Lower leg skin (tissue), 4 donors: ENCODE measurements at places on chromosomes 6 and 20. TPM values are rescaled to one million over a fixed set of nuclear protein-coding genes. Genes with fewer than 3 reads are reported as not detected.

- no peak for DNase-seq
Observed at GRCh38 chr6:71279321-71279720, 9.3 kb upstream of the OGFRL1 start.

DNA sequence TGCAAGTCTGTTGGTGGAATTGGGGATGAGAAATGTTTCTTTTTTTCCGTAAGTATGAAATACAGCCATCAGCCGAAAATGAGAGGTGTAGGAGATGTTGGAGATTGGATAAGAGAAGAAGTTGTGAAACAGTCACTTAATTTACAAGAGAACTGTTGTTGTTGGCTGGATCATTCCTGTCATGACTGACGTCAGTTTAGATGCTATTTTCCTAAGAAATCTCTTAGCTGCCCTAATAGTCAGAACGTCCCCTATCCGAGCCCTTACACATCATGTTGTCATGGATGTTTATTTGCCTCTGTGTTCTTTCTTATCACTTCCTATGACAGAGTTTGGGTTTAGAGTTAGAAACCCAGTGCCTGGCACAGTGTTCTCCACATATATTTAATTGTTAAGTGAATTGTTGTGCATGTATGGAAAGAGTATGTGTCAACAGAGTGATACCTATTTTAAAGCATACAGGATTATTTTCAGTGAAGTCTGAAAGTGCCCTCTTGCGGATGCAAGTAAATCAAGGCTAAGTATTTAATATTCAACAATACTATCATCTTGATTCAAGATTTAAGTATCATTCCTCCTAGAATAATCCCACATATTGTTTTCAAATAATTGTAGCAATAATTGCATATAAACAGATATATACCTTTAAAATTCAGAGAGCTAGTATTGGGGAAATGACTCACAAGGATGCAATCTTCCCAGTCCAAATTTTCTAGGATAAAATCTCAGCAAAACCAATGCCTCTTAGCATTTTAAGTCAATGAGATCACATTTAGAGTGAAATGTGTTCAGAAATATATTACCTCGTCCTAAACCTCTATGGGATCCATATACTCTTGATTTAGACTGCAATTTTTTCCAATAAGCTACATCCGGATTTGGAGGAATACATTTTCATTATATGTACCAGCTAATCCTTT lies 309.9 kb upstream of the NOX3 start:
- no peak for DNase-seq

GRCh38 chr6:72941751-72942150 lies 283.5 kb downstream of the KHDC1L start:
- DNase-seq, result no peak

DNA sequence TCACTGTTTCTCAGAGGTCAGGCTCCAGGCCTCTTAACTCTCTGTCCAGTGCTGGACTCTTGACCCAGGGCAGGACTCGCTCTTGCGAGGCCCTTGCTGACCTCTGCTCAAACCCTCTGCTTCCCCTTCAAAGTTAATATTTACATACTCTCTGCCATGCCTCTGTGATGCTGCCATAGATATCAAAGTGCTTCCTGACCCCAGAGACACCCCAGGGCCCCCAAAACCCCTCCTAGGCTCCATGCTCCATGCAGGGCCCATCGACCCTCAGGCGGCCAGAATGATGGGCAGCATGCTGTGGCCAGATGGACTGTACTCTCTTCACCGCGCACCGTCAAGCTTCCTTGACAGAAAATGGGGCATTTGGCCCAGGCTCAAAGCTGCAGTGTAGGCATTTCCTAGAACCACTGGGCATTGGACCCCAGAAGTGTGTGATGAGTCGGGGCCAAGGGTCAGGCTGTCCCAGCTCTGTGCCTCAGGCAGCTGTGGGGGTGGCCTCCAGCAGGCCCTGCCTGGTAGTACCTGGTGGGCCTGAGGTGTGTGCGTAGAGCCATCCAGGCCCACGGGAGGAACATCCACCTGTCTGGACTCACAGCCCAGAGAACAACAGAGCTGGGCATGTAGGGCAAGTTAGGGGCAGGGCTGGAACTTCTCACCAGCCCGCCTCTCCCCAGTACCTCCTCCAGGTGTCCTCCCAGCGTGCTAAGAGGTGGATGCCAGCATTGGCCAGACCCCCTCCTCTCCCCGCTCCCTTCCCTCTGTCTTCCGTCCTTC lies 142.8 kb downstream of the VEGFA start:
- no peak for DNase-seq

GRCh38 chr20:44891826-44892225 lies 6.3 kb downstream of the YWHAB start:
- DNase-seq, result no peak

GRCh38 chr6:45663251-45664221 lies 285.8 kb upstream of the SUPT3H start:
- DNase-seq, result no peak

The PXT1 gene
- not detected for total RNA-seq

The SLC18B1 gene
- total RNA-seq, result 7.9 TPM
